Ovary (tissue), 10 donors: ENCODE measurements at places on chromosomes 11 and 22.

DNA sequence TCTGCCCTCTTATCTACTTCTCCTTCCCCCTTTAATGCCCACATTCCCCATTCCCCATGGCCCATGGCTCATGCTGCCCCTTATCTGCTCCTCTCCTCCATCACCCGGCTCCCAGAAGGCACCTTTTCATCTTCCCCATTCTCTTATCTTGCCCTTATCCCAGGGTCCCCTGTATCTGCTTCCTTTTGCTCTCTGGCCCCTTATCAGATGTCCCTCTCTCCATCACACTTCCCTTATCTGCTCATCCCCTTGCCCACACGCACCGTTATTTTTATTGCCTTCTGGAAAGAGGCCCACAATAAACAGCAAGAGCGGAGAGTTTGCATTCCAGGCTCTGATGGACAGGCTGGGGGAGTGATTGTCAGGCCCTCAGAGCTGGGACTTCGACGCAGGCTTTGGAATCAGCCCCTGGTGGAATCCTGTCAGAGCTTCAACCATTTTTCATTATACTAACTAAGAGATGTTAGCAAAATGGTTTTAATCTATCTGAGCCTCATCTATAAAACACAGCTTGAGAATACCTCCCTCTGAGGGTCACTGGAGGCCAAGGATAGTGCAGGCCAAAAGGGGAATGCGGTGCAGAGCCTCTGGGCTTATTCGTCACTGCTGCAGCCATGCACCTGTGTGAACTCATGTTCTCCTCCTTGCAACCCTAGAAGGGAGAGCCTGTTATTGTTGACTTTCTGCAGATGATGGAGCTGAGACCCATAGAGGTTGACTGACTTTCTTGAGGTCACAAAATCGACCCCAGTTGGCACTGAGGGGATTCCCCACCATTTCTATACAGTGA, 37.0 kb upstream of the LRRC55 start:
- no peaks in the 10 kb centered on the region for H3K4me1 ChIP-seq
- no peaks in the 10 kb centered on the region for H3K27me3 ChIP-seq
- H3K36me3 ChIP-seq: no peaks in the 10 kb centered on the region
- H3K4me3 ChIP-seq: no peak overlapping the region

GRCh38 chr11:11177156-11177808, 175.8 kb downstream of the CSNK2A3 start:
- no peaks in the 10 kb centered on the region for H3K27me3 ChIP-seq
- no peaks in the 10 kb centered on the region for H3K36me3 ChIP-seq
- no peaks in the 10 kb centered on the region for H3K4me1 ChIP-seq

DNA sequence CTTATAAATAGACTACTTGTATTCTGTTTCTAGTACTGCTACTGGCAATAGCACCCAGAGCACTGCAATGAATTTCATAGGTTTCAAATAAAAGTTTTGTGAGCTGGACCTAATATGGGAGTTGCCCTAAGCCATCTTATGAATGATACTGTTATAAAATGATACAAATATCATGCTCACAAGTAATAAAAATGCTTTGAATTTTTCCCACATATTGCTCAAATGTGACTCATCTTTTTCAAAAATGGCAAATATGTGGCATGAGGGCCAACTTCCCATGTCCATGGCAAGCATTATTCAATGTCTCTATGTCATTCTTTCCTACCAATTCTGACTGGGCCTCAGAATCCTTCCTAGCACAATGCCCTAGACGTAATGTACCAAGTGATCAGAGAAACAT, 137.6 kb downstream of the TRPC6 start:
- no peak overlapping the region for H3K27ac ChIP-seq
- no peaks in the 10 kb centered on the region for H3K36me3 ChIP-seq
- no peak overlapping the region for H3K4me3 ChIP-seq
- H3K27me3 ChIP-seq: no peaks in the 10 kb centered on the region
- DNase-seq: no peak

GRCh38 chr11:57868491-57868890, 106.9 kb downstream of the CTNND1 start:
- no peaks in the 10 kb centered on the region for H3K4me1 ChIP-seq
- no peak overlapping the region for H3K4me3 ChIP-seq
- no peaks in the 10 kb centered on the region for H3K36me3 ChIP-seq
- no peak overlapping the region for H3K27ac ChIP-seq
- no peaks in the 10 kb centered on the region for H3K27me3 ChIP-seq

DNA sequence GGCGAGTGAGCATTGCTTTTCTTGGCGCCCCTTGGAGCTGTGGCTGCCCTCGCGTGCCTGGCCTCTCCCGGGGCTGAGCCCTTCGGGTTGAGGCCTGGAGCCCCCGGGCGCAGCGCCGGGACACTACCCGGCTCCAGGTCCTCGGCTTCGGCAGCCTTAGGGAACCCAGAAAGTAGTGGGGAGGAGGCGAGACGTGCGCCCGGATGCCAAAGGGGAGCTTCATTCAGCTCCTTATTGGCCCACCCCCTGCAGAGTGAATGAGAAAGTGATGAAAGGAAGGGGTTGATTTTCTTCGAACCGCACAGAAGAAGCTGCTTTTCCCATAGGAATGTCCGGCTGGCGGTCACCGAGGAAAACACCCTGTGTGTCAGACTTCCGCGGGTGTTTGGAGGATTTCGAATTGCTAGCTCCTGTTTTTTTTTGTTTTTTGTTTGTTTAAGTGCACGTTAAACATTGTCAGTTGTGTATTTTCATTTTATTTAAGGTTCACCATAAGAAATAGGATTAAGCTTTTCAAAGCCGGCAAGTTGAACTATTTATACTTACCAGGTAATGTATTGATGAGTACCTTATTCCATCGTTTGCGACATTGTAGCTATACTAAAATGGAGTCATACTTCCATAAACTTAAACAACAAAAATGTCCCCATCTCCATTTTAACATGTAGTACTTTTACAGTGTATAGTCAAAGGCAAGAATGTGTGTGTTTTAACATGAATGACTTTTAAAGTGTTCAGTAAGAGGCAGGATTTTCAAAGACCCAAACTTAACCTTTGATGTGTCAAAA, 841 bp upstream of the EIF4G2 start:
- DNase-seq: no peak
- H3K4me1 ChIP-seq: peaks cover 5% of the 10 kb centered on the region
- H3K27ac ChIP-seq: peak overlapping the region; percentile 96
- H3K4me3 ChIP-seq: peak overlapping the region; percentile 47
- H3K27me3 ChIP-seq: no peaks in the 10 kb centered on the region

DNA sequence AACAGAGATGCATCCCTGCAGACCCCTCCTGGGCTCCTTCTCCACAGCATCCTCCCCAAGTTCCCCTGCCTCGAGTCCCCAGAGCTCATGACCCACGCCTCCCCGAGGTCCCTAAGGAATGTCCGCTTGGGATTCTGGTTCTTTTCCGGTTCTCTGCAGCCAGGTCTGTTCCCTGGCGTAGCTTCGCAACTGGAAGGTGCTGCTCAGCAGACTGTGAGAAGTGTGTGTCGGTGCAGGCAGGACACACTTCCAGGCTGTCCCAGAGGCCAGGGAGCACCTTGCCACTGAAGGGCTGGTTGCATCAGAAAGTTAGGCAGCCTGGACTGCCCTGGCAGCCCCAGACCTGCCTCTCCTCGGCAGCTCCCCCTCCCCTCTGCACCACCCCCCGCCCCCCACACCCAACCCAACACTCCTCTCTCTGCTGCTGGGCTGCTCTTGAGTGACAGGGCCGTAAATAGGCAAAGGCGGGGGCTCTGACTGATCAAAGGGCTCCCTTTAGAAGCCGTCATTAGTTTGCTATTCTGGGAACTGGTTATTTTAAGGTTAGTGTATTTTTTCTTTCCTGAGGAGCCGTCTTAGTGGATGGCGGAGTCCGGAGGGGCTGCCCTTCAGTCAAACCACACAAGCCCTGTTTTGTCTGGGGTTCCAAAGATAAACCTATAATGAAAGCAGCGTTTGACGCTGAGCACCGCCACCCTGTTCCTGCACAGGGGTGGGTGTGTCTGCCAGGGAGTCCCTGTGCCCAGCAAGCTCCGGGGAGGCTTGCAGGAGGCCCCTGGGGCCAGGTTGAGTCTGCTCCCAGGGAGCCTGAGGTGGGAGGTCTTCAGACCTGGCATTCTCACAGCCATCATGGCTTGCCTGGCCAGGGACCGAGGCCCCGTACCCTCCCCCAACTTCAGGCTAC, 88.6 kb upstream of the KCNQ1OT1 start:
- no peaks in the 10 kb centered on the region for H3K36me3 ChIP-seq
- no peaks in the 10 kb centered on the region for H3K27me3 ChIP-seq
- no peak overlapping the region for H3K27ac ChIP-seq
- DNase-seq: no peak

- no peaks in the 10 kb centered on the region for H3K36me3 ChIP-seq
- no peak for DNase-seq
- no peaks in the 10 kb centered on the region for H3K27me3 ChIP-seq
- no peak overlapping the region for H3K27ac ChIP-seq
- peaks cover 6% of the 10 kb centered on the region for H3K4me1 ChIP-seq
Observed at GRCh38 chr11:12716816-12717215, 42.6 kb downstream of the TEAD1 start.

- no peak overlapping the region for H3K27ac ChIP-seq
- no peaks in the 10 kb centered on the region for H3K36me3 ChIP-seq
- H3K4me1 ChIP-seq: no peaks in the 10 kb centered on the region
Observed at GRCh38 chr11:45715418-45715817, 50.0 kb upstream of the CHST1 start.

DNA sequence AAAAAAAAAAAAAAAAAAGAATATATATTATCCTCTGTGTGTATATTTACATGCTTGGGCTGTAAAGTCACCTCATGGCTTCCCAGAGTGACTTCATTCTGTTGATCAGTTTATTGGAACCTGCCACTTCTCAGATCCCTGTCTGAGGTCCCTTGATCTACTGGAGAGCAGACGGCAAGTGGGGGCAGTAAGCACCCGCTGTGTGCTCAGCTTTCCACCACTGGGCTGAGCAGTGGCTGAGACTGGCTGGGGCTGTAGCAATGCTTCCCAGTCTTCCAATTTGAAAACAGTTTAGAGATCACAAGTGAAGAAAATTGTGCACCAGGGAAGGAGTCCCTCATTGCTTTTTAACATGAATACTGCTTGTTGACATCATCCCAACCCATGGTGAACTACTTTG, 6.9 kb upstream of the RBM4B start:
- DNase-seq: no peak
- H3K27ac ChIP-seq: no peak overlapping the region
- no peak overlapping the region for H3K4me3 ChIP-seq

GRCh38 chr22:48173061-48173772, 1410.8 kb downstream of the TBC1D22A start:
- no peaks in the 10 kb centered on the region for H3K27me3 ChIP-seq
- no peak overlapping the region for H3K27ac ChIP-seq
- no peak overlapping the region for H3K4me3 ChIP-seq
- no peaks in the 10 kb centered on the region for H3K36me3 ChIP-seq
- H3K4me1 ChIP-seq: no peaks in the 10 kb centered on the region
